ENCODE measurements at places on chromosomes 1 and 21.

GRCh38 chr1:58699011-58699762 is 675 bp downstream of the MYSM1 start:
- DNase-seq: peak; percentile 38

GRCh38 chr1:48608882-48609281 is 136.9 kb upstream of the SPATA6 start:
- DNase-seq: no peak

GRCh38 chr1:81885291-81885690 is 84.6 kb downstream of the ADGRL2 start:
- no peak for DNase-seq

DNA sequence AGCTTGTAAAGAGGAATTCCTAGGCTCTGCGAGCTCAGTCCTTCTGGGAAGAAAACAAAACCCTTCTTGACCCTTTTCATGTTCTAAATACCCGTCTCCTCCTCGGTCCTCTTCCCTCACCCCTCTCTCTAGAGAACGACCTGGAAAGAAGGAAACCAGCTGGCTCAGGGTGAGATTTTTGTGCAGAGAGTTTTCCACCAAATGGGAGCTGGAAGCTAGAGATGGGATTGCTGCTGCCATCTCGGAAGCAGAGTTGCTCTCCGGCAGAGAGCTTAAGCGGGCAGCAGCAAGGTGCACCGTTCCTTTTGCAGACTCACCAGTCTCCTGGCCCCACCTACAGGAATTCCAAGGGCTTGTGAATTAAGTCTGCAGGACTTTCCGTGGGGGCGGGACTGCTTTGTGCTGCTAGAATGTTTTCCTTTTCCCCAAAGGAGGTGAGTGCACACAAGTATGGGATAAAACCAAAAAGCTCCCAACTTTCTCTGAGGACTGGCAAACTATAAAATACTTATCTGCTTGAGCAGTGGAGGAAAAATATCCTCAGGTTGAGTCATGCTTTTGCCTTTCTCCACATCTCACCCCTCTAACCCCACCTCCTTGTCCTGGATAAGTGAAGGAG is 29.1 kb upstream of the KIAA0040 start:
- no peak for DNase-seq

DNA sequence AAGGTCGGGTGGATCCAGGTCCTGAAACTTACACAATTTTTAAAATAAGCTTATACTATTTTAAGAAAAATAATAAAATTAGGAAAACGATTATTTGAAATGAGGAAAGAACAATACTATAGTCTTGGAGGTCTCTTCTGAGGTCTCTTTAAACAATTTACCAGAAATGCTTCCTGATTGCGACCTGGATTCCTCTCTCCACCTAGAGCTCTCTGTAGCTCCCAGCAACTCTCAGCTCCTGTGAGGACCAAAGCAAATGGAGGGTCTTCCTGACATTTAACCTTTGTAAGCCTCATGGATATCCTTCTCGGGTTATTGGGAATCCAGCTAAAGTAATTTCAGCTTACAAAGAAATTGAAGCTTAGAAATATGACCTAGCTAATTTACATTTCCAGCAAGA is 886 bp downstream of the BTBD8 start:
- no peak for DNase-seq

GRCh38 chr1:193358419-193358818 is 172.0 kb upstream of the B3GALT2 start:
- DNase-seq: no peak

DNA sequence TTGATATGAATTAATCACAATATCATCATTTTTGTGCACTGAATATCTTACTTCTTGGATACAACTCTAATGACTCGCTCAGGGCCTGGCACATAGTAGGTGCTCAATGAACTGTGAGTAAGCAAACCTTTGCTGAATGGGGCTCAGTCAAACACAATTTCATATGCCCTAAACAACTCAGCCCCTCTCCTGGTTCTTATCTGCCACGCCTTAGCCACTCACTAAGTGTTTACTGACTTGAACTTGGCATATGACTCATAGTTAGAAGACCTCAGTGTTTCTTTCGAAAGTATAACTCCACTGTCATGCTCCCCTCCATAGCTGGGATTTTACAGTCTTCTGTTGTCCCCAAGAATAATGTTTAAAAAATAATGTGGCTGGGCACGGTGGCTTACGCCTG is 4.8 kb upstream of the IFNLR1 start:
- DNase-seq: peak; percentile 37

DNA sequence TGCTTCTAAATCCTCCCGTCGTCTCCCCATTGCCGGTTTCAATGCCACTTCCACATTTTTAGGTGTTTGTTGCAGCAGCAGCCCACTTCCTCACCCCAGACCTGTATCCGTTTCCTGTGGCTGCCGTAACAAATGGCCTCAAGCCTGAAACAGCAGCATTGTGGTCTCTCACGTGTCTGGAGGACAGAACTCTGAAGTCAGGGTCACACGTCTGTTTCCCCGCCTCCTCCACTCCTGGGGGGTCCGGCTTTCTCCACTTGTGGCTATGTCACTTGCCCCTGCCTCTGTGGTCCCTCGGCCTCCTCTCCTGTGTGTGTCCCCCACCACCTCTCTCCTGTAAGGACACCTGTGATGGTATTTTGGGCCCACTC is 21.8 kb downstream of the TRPM2 start:
- DNase-seq: no peak

DNA sequence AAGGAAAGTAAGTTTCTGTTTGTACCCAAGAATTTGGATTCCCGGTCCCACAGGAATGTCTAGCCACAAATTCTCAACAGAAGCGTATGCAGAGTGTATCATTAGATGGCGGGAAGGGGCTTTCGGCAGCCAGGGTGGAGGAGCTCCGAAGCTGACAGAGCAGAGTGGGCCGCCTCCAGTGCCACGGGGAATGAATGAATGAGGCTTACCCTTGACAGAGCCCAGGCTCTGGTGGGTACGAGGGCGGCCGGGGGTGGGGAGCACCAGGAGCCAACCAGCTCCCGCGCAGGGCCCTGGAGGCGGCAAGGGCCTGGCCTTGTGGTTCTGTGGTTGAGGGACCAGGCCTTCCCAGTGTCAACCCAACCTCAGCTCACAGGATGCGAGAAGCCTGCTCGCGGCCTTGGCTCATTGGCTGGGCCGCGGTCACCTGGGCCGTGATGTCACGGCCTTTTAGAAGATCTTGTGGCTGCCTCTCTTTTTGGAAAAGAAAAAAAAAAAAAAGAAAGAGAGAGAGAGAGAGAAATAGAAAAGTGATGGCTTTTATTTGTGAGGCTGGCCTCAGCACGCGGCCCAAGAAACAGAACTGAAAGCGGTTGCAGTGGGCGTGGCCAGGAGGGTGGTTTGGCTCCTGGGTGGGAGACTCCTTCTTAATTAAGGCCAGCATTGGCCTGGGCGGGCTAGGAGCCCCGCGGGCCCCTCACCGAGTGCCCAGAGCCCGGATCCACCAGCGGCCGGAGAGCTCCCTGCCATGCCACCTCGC is 34.9 kb upstream of the RUNX3 start:
- peak; percentile 59 for DNase-seq

GRCh38 chr1:200319148-200319547 is 90.7 kb downstream of the ZNF281 start:
- DNase-seq: no peak

- no peak for DNase-seq
Measured at GRCh38 chr21:15135867-15136629, 71.2 kb upstream of the NRIP1 start.

DNA sequence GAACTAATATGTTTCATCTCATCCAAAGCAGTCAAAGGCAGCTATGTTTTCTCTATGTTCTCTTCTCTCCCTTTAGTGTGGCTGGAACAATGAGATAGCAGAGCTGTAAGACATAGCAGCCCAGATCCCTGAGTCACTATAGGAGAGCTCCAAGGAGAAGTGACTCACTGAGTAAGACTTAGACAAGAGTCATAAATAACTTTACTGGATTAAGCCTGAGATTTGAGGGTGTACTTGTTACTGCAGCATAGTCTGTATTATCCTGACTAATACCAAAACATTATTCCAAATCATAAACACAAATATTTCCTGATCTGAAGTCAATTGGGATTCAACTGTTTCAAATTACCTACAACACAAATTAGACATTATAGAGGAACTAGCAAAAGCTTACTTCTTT is 3.9 kb downstream of the KRTAP19-8 start:
- DNase-seq: no peak

DNA sequence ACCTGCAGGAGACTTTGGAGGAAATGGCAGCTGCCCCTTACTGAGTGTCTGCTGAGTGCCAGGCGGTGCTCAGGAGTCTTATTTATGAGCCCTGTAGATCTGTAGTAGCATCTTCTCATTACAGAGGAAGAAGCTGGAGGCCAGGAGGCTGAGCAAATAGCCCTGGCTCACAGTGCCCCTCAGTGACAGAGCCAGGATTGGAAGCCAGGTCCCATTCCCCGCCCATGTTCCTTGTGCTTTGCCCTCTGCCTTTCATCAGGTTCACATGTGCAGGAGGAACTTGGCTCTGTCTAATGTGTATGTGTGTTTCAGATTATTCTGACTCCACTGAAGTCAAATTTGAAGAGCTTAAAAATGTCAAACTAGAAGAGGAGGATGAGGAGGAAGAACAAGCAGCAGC is 21.2 kb downstream of the KDM4A start:
- DNase-seq: no peak

DNA sequence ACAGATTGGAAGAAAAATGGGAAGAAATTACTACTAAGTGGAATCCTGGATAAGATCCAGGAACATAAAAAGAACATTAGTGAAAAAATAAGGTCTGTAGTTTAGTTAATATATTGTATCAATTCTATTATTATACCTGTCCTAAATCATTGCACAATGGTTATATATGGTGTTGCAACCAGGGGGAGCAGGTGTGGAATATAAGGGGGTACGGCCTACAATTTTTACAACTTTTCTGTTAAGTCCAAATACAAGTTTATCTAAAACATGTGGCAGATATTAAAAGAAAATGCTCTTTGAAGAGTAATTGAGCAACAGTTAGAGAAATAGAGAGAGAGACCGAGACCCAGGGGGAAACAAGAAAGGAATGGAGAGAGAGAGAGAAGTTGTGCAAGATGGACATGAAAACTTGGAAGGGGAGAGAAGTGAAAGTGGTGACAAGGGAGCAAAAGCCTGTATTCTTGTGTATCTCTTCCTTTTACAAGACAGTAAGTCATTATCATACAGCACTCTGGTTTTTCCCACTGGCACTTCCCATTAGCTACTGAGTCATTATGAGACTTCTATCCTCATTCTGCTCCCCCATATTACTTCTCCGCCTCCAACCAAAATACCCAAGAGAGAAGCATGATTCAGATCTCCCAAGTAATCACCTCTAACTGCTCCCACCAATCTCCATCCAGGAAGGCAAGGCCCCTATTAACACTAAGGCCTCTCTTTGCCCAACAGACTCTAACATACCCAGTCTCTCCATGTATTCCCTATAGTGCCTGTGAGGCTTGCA is 22.3 kb upstream of the TRAF3IP3 start:
- DNase-seq: no peak

DNA sequence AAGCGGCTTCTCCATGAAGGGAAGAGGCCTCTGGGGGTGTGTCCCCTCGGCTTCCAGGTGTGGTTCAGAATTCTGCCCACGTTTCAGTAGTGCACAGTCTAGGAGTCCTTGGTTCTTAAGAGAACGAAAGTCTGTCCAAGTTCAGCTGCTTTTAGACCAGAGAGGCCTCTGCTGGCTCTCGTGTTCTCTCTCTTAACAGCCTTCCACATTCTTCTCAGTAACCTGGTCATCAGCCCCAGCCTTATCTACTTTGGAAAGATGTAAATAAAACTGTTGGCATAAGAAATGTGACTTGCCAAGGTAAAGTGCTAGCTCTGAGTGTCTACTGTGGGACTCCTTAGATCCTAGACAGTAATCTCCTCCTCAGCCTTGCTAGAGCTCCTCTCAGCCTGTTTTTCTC is 15.3 kb upstream of the STUM start:
- DNase-seq: no peak

- peak; percentile 17 for DNase-seq
Measured at GRCh38 chr1:119160866-119161265, 20.4 kb upstream of the WARS2 start.

- DNase-seq: no peak
Measured at GRCh38 chr1:50978852-50979781, 9.1 kb downstream of the CDKN2C start.

GRCh38 chr1:243964915-243965314 is 86.2 kb upstream of the ZBTB18 start:
- DNase-seq: no peak

DNA sequence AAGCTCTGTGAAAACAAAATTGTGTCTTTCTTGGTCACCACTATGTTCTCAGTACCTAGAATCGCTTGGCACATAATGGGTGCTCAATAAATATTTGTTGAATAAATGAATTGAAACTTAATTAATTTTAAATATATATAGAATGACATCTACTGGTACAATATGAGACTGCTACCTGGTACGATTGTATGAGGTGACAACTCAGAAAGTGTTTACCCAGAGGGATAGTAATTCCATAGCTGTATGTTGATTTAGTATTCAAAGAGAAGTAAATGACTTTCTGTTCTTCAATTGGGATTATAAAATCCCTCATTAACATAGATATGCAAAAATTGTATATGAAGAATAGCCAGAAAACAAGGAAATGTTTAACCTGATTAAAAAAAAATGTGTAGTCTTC is 128.7 kb downstream of the RPS6KC1 start:
- no peak for DNase-seq

DNA sequence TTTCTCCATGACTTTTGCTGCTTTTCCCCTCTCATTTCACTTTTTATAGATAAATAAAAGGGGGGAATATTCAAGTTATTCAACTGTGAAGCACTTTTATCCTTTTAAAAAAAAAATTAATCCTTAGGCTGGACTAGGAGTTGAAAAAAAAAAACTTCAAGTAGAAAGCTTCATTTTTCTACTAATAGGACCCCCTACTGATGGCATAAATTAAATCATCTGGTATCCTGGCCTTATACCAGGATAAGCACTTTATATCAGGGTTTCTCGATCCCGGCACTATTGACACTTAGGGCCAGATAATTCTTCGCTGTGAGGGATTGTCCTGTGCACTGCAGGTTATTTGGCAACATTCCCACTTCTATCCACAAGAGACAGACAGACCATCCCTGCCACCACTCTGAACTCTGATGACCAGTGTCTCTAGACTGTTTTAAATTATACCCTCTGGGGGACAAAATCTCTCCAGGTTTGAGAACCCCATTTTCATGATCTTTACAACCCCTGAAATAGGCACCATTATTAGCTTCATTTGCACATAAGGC is 17.6 kb downstream of the USP33 start:
- no peak for DNase-seq

DNA sequence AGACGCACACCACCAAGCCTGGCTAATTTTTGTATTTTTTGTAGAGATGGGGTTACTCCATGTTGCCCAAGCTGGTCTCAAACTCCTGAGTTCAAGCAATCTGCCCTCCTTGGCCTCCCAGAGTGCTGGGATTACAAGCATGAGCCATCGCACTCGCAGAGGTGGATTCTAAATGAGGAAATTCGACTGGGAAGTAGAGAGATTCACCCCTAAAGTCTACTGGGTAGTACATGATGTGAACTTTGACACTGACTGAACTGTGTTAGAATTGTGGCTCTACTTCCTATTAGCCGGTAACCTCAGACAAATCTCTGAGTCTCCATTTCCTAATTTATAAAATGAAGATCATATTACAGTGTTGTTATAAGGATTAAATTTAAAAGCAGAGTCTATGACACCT is 276.0 kb upstream of the NR5A2 start:
- no peak for DNase-seq

All from astrocyte of the spinal cord (primary cell).